ENCODE measurements at places on chromosomes 6 and 20. TPM values are rescaled to one million over a fixed set of nuclear protein-coding genes. Genes with fewer than 3 reads are reported as not detected.

RAB32 gene
- total RNA-seq = 28.5 TPM

MCCD1 gene
- total RNA-seq = not detected

OR2J3 gene
- not detected for total RNA-seq

SLC13A3 gene
- total RNA-seq = 2.5 TPM

HRH3 gene
- total RNA-seq = not detected

FOXQ1 gene
- not detected for total RNA-seq

SGK2 gene
- total RNA-seq = 0.69 TPM

PCK1 gene
- 0.15 TPM for total RNA-seq

CDH26 gene
- 0.24 TPM for total RNA-seq

ADGB gene
- total RNA-seq = not detected

DZANK1 gene
- 1.8 TPM for total RNA-seq

TFAP2D gene
- not detected for total RNA-seq

CCN2 gene
- total RNA-seq = 137 TPM

KHDC1L gene
- total RNA-seq = not detected

Data from cardiac ventricle fibroblast (primary cell).